HuH-7 (cell line): ENCODE measurements at places on chromosomes 12 and 14.

- no peak for DNase-seq
Measured at GRCh38 chr12:6463216-6463615, 7.3 kb downstream of the VAMP1 start.

- DNase-seq, result no peak
Measured at GRCh38 chr12:28350502-28350901, 160.2 kb downstream of the CCDC91 start.

- DNase-seq, result no peak
Measured at GRCh38 chr14:90281261-90281660, 24.9 kb downstream of the PSMC1 start.

DNA sequence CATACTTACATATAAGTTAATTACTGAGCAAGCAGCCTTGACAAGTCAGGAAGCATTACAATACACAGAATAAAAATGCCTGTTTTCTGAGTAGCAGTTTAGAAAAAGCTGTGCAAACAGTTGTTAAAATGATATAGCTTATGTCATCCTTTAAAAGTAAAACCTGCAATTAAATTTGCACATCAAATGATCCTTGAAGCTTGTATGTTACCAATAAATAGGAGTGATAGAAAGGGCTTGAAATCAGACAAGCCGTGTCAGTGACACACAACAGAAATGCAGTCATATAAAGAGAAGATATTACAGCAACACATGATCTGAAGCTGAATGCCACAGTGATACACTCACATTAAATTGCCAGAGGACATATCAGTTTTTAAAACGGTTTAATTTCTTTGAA lies 70.0 kb downstream of the EPS8 start:
- DNase-seq, result no peak

DNA sequence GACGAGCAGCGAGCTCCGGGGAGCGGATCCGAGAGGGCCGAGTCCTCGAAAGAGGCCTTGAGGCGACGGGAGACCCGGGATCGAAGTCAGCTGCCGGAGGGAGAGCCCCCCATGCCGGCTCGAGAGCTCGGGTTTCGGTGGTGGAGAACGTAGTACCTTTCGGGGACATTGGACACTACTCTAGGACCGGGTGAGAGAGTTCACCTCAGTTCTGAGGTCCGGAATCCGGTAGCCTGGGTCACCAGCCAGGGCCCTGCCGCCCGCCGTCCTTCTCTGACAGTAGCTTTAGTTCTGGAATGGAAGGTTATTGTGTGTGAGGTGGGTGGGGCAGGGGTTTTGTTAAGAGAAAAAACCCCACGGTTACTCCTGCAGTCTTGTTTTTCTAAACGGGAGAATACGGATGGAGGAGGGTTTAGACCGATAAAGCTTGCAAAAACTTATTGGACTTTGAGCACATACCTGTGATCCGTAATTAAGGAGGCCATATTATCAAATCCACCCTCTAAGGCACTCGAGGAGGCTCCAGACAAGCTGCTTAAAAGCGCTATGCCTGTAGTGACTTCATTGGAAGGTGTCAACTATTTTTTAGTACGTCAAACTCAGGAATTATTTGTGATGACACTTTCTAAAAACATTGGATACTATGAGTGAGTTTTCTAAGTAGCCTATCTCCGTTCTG lies 765 bp downstream of the SCYL2 start:
- no peak for DNase-seq

GRCh38 chr12:59320112-59320511 lies 275.7 kb upstream of the SLC16A7 start:
- DNase-seq, result no peak
